ENCODE measurements at places on chromosomes 6 and 20.

DNA sequence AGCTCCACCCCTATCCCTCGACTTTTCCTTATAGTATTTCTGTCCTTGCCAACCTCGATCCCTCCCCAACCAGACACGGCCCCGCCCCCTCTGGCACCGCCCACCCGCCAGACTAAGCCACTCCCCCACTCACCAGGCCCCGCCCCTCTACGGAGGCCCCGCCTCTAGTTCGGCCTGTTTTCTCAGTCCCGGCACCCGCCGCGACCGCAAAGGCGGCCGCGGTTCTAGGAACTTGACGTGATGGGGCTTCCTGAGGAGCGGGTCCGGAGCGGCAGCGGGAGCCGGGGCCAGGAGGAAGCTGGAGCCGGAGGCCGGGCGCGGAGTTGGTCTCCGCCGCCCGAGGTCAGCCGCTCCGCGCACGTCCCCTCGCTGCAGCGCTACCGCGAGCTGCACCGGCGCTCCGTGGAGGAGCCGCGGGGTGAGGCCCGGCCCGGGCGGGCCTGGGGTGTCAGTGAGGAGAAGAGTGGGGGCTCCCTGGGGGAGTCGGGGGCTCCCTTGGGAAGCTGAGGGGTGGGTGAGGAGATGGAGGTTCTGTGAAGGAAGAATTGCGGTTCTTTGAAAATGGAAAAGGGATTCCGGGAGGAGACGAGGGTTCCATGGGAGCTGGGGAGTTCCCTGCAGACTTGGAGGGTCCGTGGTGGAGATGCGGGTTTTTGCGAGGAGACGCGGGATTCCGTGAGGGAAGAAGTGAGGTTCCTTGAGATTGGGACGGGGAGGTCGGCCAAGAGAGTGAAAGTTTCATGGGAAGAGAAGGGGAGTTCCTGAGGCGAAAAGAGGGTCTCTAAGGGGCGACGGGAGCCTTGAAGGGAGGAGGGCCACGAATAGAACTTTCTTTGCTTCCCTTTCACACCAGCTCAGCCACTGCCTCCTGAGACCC is at the start of gene ACSS2:
Gene ACSS2 (plus strand): TSS at position 207 of the 877 bp plus-strand sequence. CDS start 34 bp downstream, at position 241.
- peak; percentile 93 for DNase-seq

GRCh38 chr6:39300739-39301138 is 13.5 kb downstream of the KCNK17 start:
- DNase-seq = no peak

DNA sequence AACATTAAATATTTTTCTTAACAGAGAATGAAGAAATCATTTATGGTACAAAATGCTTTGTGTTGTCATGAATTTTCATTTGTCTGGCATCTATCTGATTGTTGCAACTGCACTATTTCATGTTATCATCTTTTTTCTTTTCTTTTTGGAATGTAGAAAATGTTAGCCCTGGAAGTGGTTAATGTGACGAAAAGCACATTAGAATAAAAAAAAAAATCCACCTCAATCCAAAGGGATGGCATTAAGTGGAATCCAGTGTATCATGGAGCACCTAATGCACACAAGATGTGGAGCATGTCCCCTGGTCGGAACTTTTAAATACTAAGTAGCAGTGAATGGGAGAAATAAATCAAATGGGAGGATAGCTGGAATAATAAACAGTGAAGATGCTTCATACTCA is 172.9 kb upstream of the MCHR2 start:
- no peak for DNase-seq

GRCh38 chr6:136073216-136073615 is 176.9 kb downstream of the MTFR2 start:
- DNase-seq = no peak

DNA sequence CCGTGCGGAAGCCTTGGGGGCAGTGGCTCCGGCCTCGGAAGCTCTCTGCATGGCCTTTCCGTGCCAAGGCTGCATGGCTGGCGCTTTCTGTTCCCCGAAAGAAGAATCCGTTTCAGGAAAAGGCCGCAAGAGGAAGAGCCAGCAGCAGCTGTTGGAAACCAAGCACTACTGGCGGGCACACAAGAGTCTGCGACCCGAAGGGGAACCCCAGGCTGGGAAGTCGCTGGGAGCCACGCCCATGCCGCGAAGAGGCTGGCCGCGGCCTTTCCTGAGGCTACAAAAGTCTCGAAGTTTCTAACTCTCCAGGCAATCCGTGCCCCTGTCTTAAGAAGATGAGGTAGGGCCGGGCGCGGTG is at the start of gene CGAS:
Gene CGAS (minus strand): TSS at position 191 of the 355 bp plus-strand sequence. CDS start 116 bp downstream, at position 75.
- peak; percentile 84 for DNase-seq

DNA sequence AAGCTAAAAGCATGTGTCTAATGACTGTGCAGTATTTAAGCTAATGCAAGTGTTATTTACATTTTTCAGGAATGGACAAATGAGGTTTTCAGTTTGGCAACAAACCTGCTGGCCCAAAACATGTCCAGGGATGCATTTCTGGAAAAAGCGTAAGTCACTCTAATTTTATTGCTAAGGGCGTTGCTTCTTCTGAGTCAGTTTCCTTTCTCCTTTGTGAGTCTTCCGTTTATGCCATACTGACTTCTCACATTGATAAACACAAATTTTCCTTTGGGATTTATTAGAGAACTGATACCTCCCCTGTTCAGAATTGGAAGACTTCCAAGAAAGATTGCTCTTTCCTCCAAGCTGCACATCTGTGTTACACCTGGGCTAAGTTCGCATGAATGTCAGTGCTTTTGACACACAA is 422.9 kb upstream of the PLCB4 start:
- DNase-seq = no peak

DNA sequence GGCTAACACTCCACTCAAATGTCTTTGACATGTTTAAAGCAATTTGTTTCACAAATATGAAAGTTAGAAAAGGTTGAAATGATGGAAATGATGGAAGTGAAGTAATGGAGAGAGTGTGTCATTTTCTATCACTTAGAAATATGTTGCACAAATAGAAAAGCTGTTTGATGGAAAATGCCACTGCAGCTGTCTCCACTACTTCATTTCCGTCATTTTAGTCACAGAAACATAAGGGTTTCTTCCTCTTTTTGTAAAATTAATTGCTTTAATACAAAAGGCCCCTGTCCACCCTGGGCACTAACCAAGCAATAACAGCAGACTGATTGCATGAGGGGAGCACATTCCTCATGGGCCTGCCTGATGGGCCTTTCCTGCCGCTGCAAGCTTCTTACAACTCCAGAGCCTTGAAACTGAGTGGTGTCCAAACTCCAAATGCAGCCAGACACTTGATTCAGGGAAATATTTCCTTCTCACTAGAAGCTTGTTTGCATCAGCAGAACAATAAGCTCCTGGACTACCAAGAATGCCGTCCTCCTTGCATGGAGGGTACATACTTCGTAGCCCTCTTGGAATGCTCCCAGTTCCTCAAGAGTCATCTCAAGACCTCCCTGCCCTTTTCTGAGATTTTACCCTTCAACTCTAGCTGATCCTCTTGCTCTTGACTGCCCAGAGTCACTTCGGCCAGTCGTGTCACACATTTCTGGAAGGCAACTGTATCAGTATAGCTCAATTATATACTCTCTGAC is 36.1 kb downstream of the F13A1 start:
- no peak for DNase-seq

DNA sequence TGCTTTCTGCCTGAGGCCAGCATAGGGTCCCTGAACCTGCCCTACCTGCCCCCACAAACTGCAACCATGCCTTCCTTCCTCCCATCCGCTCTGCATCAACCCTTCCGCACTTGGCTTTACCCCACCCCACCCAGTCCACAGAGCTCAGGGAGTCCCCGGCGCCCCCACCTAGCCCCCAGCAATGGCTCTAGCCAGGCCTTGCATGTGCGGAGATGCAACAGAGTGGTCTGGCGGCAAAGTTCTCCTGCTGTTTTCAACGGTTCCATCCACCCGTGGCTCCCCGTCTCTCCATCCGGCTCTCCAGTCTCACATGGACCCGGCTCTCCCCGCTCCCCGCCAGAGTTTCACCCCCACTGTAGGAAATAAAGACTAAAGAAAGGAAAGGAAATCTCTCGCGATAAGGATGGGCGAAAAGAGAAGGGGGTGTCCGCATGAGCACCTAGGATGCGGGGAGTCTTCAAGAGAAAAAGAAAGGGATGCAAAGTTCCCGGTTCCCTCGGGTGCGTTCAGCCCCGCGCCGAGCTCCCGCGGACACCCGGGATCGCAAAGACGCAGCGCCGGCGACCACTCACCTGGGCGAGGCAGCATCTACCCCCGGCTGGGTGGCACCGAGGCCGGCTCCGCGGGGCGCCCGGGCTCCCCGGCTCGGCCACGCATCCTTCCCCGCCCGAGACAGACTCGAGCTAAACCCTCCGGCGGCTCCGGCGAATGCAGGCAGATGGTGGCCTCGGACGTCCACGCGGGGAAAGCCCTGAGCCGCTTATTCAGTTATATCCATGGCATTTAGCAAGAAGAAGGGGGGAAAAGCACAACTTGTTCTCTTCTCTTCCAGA is 579 bp downstream of the LRFN2 start:
- no peak for DNase-seq

DNA sequence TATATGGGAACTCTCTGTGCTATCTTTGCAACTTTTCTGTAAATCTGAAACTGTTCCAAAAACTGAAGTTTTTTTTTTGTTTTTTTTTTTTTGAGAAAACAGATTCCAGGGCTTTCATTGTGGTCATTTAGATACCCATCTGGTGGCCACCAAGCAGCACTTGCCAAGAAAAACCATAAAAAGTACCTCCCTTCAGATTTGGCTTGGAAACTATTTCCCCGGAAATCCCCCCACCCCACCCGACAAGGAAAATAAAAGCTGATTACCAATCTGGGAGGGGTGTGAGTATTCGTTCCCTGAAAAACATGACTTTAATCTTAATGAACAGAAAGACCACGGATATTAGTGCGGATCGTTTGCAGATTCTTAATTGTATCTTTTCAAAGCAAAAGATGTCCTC is 1.9 kb downstream of the NFATC2 start:
- DNase-seq = no peak

GRCh38 chr20:31991339-31991705 is 18.9 kb upstream of the CCM2L start:
- no peak for DNase-seq

GRCh38 chr6:106187424-106187982 is 101.4 kb downstream of the PRDM1 start:
- no peak for DNase-seq

GRCh38 chr20:63741676-63742380 is 2.3 kb downstream of the SLC2A4RG start:
- DNase-seq = no peak

GRCh38 chr20:6629564-6629963 is 137.9 kb upstream of the BMP2 start:
- DNase-seq = no peak

- DNase-seq = no peak
These were observed 11.3 kb upstream of the MAPRE1 start for GRCh38 chr20:32808438-32808837.

GRCh38 chr6:40877362-40877761 is 161.7 kb downstream of the UNC5CL start:
- no peak for DNase-seq

DNA sequence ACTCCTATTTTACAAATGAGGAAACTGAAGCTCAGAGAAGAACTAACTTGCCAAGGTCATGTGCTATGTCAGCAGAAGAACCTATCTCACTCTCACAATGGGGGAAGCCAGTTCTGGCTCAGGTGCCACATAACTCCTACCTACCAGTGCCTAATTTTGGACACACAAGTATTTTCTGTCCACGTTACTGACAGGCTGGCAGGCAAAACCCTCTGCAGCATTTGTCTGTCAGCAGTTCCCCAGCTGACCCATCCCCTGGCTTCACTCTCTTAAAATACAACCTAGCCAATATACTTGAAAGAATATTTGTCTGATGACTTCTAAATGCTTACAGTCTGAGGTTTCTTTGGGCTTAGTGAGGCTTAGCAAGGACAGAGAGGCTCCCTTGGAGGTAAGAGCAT is 15.5 kb downstream of the GSS start:
- DNase-seq = no peak

- no peak for DNase-seq
These were observed 404.8 kb downstream of the CD109 start for GRCh38 chr6:74100719-74101287.

- DNase-seq = no peak
These were observed 5.4 kb downstream of the NKX2-2 start for GRCh38 chr20:21508230-21509078.

- no peak for DNase-seq
These were observed 35.3 kb downstream of the ELOVL2 start for GRCh38 chr6:11008821-11009220.

DNA sequence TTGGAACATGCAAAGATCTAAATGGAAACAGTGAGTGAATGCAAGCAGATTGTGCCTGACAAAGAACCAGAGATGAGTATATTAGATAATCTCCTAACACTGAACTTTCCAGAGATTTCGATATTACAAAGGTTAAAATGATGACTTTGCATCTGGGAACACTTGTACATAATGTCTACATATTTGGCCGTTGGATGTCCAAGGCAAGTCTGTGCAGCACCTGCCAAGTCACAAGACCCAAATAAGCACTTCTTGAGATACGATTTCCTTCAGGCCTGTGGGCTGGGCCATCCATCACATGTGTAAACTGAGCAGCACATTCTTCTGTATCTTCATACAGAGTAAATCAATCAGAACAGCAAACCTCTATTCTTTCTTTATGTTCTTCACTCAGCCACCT is 32.5 kb upstream of the SMLR1 start:
- DNase-seq = no peak

- DNase-seq = no peak
These were observed 1.3 kb downstream of the EPPIN start for GRCh38 chr20:45545754-45546453.

- DNase-seq = no peak
These were observed 38.1 kb downstream of the CDS2 start for GRCh38 chr20:5164645-5165625.

- DNase-seq = no peak
These were observed 41.9 kb downstream of the TRAM2 start for GRCh38 chr6:52534966-52535390.

- no peak for DNase-seq
These were observed 7.4 kb upstream of the CD83 start for GRCh38 chr6:14110001-14110818.

GRCh38 chr20:62305149-62305764 is 2.5 kb downstream of the ADRM1 start:
- DNase-seq = no peak

DNA sequence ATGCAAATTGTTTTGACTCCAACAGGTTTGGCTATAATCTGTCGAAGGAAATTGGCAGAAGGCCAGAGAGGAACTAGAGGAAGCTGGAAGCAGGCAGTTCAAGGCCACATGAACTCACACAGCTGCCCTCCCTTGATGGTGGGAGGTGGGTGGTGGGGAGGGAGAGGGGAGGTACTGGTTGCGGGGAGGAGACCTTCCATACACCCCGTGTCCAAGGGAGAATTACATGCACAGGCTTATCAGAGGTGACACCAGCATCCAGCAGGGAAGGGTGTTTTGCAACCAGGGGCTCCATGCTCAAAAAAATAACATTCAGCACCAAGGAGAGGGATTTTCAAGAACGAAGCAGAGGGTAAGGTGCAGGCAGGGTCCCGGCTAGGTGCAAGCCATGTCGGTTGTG is 9.1 kb downstream of the PRND start:
- DNase-seq = no peak
